Stimulated activated CD8-positive, alpha-beta memory T cell treated with anti-CD3 and anti-CD28 coated beads, Interleukin-15, amount 100 ng/mL, for 24 hours (primary cell): ENCODE measurements at places on chromosomes 1 and 21.

DNA sequence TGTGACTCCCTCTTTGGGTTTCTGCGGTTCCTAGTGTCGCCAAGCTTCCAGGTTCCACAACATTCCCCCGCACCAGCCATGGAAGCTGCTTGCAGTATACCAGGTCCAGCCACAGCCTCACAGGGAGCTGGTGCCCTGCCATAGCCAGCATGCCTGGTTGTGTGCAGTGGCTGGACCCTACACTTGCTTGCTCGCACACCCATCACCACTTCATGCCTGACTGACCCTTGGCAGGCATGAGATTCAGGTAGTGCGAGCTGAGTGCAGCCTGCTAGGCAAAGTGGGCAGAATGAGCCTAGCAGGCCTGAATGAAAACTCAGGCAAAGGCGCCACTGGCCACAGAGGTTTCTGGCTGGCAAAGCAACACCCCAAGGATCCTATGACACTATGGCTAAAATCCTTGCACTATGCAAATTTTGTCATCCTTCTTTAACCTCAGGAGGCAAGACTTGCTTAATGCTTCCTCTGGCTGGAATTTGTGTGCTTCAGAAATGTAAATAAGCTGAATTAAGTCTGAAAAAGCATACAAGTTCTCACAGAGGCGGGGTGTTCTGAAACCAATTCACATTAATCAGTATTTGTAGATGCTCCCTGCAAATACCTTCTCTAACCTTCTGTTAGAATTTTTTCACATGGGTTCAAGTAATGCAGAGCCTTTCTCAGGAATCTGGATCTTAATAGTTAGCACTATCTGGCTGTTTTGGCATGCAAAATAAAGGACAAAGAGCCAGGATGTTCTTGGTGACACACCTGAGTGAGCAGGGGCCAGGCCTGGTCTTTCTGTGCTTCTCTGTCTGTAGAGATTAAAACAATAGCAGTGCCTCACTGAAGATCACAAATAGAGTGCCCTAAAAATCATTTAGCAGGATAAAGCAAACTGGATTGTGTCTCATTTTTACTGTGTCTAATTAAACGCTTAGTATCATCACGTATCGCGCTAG, 256.9 kb downstream of the GPATCH2 start:
- DNase-seq = no peak

- no peak for DNase-seq
Measured at GRCh38 chr21:38343691-38344090, 86.9 kb downstream of the KCNJ15 start.

GRCh38 chr1:109133815-109134214, 19.9 kb downstream of the ELAPOR1 start:
- DNase-seq = no peak

DNA sequence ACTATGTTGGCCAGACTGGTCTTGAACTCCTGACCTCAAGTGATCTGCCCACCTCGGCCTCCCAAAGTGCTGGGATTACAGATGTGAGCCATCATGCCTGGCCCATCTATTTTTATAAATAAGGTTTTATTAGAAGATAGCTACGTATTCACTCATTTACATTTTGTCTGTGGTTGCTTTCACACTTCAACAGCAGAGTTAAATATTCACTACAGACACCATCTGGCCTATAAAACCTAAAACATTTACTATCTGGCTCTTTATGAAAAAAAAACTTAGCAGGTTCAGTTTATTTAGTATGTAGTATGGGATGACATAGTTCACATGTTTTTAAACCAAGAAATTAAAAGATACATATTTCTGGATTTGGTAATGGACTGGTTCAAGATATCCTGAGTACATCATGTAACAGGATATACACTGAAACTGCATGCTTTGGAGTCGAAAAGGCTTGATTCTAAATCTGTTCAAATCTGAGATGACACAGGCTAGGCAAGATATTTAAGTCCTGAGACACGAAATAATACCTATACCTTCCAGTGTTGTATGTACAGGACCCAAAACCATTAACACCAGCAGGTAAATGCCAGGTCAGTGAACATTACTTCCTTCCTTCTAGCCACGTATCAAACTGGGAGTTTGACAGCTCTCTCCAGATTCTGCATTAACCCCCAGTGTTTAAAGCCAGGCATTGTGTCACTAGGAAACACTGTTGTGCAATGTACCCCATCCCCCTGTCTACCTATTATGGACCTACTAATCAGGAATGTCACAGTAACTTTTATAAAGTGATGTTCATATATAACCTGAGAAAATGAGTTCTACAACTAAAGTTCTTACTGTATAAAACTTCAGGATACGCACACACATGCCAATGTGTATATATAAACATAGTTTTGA, 54.3 kb upstream of the SDC3 start:
- DNase-seq = no peak
